Stimulated activated CD8-positive, alpha-beta memory T cell treated with anti-CD3 and anti-CD28 coated beads, Interleukin-15, amount 100 ng/mL, for 4 hours (primary cell): ENCODE measurements at places on chromosomes 12 and 14.

DNA sequence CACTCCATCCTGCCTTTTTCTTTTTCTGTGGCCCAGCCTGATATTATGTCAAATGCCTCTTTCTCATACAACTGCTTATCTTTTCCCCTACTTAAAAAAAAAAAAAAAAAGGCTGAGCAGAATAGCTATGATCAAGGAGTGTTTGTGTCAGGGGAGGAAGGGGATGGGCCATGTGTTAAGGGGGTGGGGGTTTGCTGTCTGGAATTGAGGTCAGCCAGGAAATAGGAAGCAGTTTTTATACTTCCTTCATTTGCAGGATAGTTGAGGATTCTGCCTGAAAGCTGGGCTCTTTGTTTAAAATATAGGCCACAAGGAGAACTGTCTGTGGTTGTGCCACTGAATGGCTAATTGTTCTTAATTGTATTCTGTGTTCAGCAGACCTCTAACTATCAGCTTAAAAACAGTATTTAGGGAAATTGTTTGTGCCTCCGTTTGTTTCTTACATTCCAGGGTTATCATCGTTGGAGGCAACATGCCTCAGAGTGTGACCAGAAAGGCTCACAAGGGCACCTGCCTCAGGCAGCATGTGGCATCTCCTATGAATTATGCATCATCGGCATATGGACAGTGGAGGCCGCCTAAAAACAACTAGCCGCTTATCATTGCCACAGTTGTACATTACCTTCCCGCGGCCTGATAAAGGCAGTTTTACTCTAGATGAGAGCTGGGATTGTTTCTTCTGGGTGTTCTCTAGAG lies 96.0 kb downstream of the SRGAP1 start:
- no peak for DNase-seq

- DNase-seq, result no peak
These were observed 54.9 kb upstream of the NUDT4 start for GRCh38 chr12:93322784-93323183.

- DNase-seq, result no peak
These were observed 404.5 kb upstream of the TBX3 start for GRCh38 chr12:115088328-115088994.

DNA sequence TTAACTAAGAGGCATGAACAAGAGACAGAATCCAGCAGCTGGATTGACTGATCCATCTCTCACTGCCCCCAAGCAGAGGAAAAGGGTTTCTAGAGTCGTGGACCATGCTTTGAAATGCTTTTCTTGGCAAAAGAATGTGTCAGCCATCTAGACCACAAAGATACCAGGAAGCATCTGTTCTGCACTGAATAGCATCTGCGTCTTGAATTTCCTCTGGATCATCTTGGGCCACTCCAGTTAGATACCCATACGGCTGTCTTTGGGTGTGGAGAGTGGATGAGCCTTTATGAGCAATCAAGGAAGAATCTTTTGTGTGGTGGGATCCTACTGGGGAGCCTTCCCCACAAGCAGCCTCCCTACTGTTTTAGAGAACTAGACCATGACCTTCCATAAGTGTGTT lies 16.0 kb upstream of the RFX4 start:
- no peak for DNase-seq

DNA sequence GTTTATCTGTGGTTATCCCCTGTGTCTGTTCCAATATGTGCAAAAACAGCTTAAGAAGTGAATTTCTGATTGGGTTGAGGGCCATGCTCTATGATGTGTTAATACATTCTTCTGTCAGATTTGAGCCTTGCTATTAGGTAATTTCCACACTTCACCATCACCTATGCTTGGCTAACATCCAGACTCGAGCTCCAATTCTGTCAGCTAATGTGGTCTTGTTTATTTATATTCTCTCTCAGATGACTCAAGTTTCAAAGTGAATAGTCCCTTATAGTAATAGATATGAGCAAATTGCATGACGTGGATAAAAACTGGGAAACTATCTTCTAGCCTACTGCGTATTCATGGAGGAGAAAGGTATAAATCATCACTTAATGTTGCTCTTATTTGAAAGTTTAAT lies 451.3 kb downstream of the SNAPC1 start:
- no peak for DNase-seq

- no peak for DNase-seq
These were observed 1276.3 kb downstream of the TMEM121 start for GRCh38 chr14:106802413-106803364.

DNA sequence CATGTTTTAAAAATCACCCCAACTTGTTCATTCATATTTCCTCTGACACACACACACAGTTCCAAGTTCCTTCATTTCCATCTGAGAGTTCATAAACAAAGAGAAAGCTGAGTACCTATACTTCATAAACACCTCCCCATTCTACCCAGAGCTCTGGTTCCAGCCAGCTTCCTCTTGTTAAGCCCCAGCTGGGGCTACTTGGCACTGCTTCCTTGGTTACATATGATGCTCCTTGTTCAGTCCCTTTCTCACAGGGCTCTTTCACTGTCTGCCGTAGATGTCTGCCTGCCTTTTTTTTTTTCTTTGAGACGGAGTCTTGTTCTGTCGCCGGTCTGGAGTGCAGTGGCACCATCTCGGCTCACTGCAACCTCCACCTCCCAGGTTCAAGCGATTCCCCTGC lies 77.5 kb downstream of the COX16 start:
- no peak for DNase-seq

GRCh38 chr14:23572836-23573235 lies 5.2 kb upstream of the AP1G2 start:
- no peak for DNase-seq

DNA sequence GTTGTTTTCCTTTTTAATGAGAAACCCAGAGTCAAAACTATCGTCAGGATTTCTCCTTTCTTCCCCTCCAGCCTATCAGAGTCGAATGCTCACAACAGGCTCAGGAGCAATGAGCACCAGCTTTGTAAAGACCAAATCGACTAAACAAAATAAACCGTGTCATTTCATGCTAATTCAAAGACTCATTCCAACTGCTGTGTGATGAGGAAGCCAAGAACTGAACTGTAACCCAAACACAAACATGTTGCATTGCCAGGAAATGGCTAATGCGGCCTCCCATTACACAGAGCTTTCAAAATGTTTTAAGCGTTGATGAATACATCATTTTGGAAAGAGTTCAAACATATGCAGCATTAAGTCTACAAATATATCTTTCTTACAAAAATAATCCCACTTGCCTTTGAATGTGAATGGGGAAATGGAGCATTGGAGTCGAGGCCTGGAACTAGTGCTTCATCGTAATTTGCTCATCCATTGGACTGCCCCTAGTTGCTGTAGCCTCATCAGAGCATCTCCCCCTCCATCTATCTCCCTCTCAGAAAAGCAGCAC lies 349.5 kb downstream of the GXYLT1 start:
- DNase-seq, result no peak

DNA sequence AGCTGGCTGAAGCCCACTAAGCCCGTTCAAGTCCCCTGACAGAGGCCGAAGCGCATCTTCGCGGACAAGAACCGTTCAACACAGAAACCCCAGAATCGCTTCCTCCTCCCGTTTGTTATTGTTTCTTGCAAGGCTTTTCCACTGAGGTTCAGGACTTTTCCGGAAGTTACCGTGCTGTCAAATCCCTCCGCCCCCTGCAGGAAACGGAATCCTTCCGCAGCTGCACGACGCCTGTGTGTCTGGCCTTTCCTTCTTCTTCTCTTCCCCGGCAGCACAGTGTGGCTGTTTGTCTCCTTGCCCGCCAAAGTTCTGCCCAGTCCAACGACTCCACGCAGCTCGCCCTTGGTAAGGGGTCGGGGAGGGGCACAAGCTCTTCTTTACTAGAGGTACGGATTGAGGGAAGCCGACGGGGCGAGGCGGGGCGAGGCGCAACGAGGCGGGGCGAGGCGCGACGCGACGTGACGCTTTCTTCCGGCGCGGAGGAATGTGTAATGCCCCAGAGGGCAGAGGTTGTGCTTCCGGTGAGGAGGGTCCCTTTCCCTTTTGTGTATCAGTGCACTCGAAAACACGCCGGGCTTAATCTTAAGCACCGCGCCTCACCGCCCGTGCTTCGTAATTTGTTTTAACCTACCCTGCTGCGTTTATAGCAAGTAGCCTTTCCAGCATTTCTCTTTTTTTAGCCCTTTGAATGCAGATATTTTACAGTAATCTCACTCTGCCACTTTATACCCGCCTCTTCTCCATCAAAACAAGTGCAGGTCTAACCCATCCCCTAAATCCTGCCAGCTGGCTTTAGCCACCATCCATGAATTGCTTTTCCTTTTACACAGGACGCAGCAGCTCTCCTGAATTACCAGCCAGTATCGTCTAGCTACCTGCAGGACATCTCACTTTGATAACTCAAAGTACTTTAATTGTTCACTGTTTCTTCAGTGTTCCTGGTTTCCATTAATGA lies at the start of gene KDM5A:
Gene KDM5A, minus strand, starts transcription at position 179 of the 955 bp plus-strand sequence. CDS start 229 bp downstream, outside the sequence.
- peak; percentile 86 for DNase-seq

DNA sequence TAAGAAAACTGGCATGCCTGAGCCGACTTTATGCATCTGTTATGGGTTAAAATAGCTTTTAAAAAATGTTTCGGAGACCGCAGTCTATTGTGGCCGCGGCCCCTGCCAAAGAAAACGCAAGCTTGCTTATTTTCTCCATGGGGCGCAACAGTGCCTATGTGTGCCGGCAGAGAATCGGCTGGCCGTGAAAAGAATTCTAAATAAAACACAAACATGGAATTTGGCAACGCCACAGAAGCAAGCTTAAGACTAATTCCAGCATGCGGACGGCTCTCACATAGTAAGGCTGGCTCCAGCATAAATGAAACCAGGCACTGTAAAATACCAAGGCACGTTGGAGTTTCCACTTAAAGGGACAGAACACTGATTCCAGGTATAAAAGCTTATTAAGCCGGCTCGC lies 56.7 kb downstream of the BCL11B start:
- no peak for DNase-seq

- DNase-seq, result no peak
These were observed 18.4 kb downstream of the SRGAP1 start for GRCh38 chr12:63862969-63863230.

- DNase-seq, result no peak
These were observed 405.8 kb downstream of the MED13L start for GRCh38 chr12:115871714-115872113.

- DNase-seq, result no peak
These were observed 18.6 kb upstream of the DCAF5 start for GRCh38 chr14:69171569-69171968.

GRCh38 chr12:122084857-122085405 lies 6.4 kb downstream of the MLXIP start:
- no peak for DNase-seq

- no peak for DNase-seq
These were observed 100.2 kb downstream of the GALC start for GRCh38 chr14:87892763-87893162.

- no peak for DNase-seq
These were observed 97.1 kb downstream of the SCAF11 start for GRCh38 chr12:45893240-45893639.

GRCh38 chr14:74324931-74325361 lies 22.2 kb upstream of the ABCD4 start:
- no peak for DNase-seq

- DNase-seq, result no peak
These were observed 2.1 kb upstream of the BLOC1S1 start for GRCh38 chr12:55713721-55714120.

GRCh38 chr14:100844082-100844408 lies 18.1 kb downstream of the MEG3 start:
- no peak for DNase-seq
